ENCODE measurements at places on chromosomes 11 and 22.

DNA sequence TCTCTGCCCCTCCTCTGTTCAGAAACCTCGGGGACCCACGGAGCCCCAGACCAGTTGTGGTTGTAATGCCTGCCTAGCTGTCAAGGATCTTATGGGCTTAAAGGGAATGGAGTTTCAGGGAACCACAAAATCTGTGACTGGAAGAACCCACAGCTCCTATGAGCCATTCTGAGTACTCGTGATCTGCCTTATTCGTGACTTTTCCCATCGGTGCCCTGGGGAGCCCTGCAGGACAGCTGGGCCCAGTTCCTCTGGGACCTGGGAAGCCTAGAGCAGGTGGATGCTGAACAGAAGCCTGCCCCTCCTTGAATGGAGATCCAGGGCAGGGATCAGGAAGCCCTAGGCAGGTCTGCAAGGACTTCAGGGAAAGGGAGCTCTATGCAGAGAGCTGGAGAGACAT lies 42.1 kb upstream of the TTC12 start:
- DNase-seq = no peak

GRCh38 chr11:104918113-104918824 lies 20.0 kb upstream of the CASP12 start:
- peak; percentile 64 for DNase-seq

DNA sequence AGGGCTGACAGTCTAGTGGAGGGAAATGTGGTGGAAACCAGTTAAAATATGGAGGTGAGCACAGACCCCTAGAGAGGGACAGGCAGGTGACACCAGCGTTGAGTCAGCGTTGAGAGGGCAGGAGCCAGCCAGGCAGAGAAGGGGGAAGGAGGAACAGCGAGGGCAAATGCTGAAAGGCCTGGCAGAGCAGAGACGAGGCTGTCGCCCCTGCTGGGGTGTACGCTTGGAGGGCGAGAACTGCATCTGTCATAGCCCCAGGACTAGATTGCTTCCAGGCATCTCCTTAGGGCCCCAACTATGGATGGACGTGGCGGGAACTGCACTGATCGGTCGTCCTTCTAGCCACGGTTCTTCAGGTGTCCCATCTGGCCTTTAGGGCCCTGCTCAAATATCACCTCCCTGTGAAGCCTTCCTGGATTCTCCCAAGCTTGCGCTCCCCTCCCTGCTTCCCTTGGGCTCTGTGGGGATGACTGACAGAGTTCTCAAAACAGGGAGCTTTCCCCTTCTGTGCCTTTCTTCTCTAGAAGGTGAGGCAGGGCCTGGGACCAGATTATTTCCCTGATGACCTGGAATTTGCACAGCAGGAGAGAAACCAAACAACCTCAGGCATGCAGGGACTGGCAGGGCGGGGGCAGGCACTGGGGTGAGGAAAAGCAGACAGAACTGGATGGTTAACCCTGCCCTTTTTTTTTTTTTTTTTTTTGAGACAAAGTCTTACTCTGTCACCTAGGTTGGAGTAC lies 11.1 kb downstream of the SYNGR1 start:
- no peak for DNase-seq

DNA sequence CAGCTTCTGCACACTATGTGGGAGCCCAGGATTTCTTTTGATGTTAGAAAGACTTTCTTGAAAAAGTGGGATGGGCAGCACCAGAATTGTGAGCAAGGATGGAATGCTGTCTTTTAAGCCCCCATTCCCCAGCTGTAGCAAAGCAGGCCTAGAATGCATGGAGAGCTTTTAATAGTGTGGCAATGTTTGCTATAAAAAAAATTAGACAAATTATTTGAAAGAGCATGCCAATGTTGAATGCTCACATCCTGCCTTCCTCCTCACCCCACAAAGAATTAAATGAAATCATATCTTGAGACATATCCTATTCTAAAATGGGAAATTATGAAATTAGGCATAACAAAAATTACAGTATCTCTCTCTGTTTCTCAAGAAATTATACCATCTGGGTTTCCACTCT lies 154.7 kb downstream of the C11orf91 start:
- DNase-seq = peak; percentile 27

DNA sequence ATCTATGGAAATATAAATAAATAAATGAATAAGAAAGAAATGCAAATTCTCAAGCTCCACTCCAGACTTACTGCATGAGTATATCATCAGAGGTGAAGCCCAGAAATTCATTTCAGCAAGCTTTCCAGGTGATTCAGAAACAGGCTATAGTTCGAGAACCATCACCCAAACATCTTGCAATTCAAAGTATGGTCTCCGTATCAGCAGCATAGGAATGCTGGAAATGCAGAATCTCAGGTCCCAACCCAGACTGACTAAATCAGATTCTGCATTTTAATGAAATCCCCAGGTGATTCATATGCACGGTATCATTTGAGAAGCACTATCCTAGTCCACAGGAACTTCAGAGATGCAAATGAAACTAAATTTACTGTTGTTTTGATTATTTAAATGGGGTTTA lies 95.3 kb downstream of the SERGEF start:
- no peak for DNase-seq

DNA sequence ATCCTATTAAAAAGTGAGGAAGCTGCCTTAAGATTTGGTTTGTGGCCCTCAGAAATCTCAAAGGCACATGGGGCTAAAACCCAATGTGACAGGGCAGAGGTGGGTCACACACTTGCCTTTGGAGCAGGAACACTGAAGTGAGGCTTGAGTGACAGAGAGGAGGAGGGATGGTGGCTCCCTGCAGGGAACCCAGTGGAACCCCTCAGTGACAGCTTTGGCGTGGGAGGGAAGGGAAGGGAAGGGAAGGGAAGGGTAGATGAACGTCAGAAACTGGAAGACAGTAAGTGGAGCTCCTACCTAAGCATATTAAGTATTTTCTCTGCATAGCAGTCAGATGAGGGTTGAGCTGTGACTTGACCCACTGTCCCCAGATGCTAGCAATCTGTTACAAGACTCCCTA lies 68.5 kb downstream of the TMPRSS5 start:
- no peak for DNase-seq

GRCh38 chr11:1917523-1918435 lies 1.7 kb upstream of the TNNT3 start:
- no peak for DNase-seq

DNA sequence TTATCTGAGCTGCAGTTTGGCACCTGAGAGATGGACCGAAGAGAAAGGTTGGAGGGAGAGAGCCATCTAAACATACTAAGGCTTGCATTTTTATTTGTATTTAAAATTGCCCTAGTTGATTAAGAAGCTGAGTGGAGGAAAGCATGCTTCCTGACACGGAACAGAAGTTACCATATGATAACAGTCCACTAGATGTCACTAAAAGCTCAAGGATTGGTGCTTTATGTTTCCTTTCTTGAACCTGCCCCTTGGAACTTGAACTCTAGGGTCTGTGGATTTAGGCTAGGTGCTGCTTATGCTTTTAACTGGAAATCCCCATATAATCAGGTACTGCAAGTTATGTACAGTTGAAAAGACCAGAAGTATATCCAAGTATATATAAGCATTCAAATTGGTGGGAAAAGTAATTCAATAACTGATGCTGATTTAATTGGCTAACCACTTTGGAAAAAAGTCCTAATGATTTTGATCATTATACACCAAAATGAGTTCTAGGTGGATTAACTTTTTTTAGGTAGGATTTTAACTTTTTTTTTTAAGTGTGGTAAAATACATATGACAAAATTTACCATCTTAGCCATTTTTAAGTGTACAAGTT lies 9.5 kb downstream of the RBMXL2 start:
- DNase-seq = peak; percentile 72

Measured in PC-3 (cell line).